ENCODE measurements at places on chromosomes 12 and 14. TPM values are rescaled to one million over a fixed set of nuclear protein-coding genes. Genes with fewer than 3 reads are reported as not detected.

Gene KRT83
- not detected for total RNA-seq

GRCh38 chr12:41992692-41993215 is 151.9 kb downstream of the GXYLT1 start:
- no peak for DNase-seq

Gene EGLN3
- total RNA-seq, result 1.5 TPM

Gene NOXRED1
- not detected for total RNA-seq

DNA sequence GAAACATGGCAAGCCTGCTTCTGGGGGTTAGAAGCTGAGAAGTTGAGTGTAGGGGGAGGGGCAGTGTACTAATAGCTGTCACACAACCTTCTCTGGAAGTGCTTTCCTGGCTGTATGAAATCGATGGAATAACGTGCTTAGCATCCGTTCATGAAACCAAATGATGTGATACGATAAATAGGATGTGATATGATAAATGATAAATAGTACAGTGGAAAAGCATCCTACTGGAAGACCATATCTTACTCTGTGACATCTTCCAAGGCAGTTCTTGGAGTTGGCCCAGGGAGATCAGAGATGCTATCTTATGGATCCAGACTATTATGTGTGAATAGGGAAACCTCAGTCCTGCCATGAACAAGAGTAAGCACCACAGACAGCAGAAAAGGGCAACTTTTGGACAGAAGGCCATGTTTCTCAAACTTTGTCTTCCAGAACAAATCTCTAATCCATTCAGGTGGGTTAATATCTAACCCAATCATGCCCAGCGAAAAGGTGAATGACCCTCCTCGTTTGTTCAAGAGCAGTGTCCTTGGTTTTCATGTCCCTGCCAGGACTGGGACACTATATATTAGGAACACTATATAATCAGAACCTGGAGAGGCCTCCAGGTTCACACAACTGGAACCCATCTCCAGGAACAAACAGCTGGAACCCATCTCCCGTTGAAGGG is at the start of gene ANG:
Gene ANG, plus strand, starts transcription at position 598 of the 673 bp plus-strand sequence. CDS start 4,801 bp downstream, outside the sequence.
- no peak for DNase-seq

- DNase-seq, result no peak
Measured at GRCh38 chr14:104610749-104611310, 6.3 kb upstream of the TMEM179 start.

Gene PMCH
- total RNA-seq, result not detected

Gene SCAF11
- total RNA-seq, result 91.9 TPM

DNA sequence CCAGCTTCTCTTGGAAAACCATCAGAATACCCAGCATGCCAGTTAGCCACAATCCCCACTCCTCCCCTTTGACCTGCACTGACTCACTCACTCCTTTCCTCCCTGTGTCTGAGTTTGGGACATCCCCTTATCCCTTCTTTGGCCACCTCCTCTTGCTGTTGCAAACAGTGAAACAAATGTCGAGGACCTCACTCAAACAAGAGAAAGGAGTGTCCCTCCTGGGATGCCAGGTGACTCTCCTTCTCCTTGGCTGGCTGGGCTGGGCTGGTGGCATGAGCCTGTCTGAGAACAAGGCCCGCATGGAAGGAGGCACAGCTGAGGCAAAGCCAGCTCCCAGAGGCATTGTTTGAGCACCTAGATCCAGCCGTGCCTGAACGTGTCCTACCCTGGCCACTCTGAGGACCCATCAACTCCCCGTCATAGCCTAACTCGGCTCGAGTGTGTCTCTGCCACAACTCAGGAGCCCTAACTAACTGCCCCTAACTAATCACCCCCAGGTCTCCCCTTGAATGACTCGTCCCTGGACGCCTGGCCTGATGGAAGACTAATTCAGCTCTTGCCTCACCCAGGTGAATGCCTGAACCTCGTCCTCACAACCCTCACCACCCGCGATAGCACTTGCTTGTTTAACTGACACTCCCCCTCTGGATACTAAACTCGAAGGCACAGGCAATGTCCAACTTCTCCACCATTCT is 43.0 kb downstream of the NCOR2 start:
- peak; percentile 93 for DNase-seq

Measured in LHCN-M2 (cell line).